Renal cortical epithelial cell (primary cell): ENCODE measurements at places on chromosomes 2 and 18. TPM values are rescaled to one million over a fixed set of nuclear protein-coding genes. Genes with fewer than 3 reads are reported as not detected.

The SERPINB12 gene
- not detected in 2 replicates for total RNA-seq

The THADA gene
- total RNA-seq, result 17.2 and 43.3 TPM in 2 replicates

The STPG4 gene
- total RNA-seq, result 0.20 and 0.52 TPM in 2 replicates

The C18orf54 gene
- 4.3 and 10.6 TPM in 2 replicates for total RNA-seq

The RFTN2 gene
- under 0.01 and 0.05 TPM in 2 replicates for total RNA-seq

The ATRAID gene
- total RNA-seq, result 101 and 131 TPM in 2 replicates

The CGREF1 gene
- 0.20 and 1.6 TPM in 2 replicates for total RNA-seq

DNA sequence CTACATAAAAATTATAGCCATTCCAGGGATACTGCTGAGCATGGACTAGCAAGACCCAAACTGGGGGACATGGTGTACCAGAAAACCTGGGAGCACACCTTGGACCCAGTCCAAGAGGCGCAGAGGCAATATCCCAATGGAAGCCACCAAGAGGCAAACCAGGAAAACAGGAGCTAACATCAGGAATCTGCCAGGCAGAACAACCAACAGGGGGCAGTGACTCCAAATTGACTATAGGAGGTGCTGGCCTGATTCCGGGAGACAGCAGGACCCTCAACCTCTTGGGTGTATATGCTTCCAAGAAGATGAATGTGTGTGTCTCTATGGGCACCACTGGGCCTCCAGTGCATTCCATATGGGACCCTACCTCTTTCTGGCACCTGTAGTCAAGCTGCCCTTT, 172.7 kb upstream of the ARL4C start:
- DNase-seq, result no peak

- DNase-seq, result no peak
Measured at GRCh38 chr2:23754970-23755369, 172.0 kb downstream of the ATAD2B start.

DNA sequence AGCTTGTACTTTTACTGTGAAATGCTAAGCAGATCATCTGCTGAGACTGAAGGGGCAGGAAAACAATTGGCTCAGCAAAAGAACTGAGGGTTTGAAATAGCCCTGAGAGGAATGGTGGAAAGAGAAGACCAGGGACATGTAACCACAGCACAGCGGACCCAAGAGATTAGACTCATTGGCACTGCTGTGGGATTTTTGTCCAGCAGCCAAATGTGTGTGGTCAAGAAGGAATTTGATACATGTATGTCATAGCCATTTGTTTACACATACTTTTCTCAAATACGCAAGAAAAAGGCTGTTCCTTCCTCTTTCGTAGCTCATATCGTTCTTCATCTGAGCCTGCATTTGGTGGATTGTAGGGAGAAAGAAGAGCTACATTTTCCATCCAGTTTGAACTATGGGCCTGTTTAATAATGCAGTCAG, 73.8 kb downstream of the TRABD2A start:
- DNase-seq, result peak; percentile 65

- DNase-seq, result no peak
Measured at GRCh38 chr18:59792353-59792752, 95.1 kb upstream of the CCBE1 start.

DNA sequence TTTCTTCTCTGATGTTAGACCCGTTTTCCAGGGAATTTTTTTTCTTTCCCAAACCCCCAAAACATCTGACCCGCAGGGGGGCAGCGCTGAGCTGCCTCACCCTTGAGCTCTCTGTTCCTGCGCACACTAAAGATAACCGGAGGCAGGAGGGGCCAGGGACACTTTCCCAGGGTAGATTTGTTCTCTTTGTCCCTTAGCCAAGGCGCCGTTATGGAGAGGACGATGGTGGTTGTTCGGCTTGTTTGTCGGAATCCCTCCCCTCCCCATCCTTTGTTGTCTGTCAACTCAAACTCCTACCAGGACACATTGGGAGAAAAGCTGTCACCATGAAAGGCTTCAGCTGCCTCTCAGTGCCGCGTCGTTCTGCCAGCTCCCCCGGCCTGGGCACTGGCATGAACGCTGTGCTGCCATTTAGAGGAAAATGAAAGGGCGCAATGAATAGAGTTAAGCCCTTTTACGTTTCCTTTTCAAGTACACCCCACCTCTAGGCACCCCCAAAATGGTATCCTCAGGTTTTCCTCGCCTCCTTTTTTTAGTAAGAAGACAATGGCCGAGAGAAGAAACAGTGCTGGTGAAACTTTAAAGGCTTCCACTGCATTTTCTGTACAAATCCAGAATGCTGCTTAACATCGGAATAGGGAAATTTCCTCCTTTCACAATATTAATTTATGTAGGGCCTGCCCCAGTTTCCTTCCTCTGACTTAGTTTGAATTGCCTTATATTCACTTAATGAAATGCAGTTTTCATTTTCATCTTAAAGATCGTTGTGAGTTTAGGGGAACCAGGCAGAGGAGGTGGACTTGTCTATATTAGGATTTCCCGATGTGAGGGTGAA, 62.1 kb downstream of the RND3 start:
- no peak for DNase-seq

GRCh38 chr18:57890266-57890665, 87.2 kb upstream of the ATP8B1 start:
- no peak for DNase-seq

GRCh38 chr18:66562279-66562678, 41.6 kb downstream of the CDH19 start:
- no peak for DNase-seq

GRCh38 chr18:8816816-8817215, 111.5 kb downstream of the MTCL1 start:
- DNase-seq, result no peak

DNA sequence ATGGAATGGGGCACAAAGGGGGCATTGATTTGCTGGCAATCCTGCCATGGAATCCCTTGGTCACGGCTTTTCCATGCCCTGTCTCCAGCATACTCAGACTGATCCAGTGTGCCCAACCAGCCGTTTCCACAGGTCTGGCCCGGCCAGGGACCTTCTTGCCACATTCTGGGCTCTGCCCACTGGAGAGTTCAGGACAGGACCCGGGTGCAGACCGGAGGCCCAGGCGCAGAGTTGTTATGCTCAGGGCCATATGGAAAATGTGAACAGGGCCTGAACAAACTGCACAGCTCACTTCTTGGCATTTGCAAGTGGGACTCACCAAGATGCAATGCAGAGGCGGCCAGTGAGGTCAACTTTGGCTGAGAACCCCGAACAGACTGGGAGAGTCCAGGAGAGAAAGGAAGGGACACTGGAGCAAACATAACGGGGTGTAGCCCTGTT, 15.6 kb upstream of the ASAP2 start:
- DNase-seq, result peak; percentile 78

GRCh38 chr2:152303951-152304350, 31.0 kb upstream of the FMNL2 start:
- DNase-seq, result no peak

DNA sequence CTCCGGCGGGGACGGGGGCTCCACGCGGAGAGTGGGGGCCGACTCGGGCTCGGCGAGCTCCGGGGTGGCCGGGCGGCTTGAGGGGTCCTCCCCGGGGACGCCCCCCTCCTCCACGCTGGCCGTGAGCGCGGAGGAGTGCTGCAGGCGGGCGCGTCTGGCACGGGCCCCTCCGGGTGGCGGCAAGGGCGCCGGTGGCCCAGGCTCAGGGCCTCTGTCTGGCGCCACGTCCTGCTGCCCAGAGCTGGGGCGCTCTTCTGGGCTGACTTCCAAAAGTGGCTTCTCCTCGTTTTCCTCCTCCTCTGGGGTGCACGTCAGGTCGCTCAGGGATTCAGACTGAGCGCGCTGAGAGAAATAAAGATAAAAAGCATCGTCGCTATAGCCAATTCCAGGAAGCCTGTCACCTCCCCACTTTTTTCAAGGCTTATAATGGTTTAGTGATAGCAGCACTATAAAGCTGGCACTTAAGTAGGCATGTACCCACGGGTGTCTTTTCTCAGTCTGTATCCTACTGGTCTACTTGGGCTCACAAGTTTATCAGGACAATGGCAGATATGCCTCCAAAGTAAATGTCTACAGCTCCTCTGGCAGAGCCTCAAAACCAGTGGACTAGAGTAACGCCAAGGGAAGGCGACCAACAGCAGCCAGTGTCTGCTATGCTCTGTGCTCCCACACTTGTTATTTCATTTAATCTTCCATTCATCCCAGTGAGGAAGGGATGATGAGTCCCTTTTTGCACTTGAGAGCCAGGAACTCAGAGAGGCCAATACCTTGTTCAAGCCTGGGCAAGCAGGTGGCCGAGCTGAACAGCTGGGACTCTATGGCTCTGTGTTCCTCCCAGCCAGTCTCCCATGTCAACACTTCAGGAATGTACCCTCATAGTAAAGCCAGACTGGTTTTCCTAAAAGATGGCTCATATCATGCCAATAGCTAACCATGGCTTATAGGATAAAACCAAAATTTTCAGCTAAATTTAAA, 92.6 kb upstream of the MGAT4A start:
- no peak for DNase-seq

DNA sequence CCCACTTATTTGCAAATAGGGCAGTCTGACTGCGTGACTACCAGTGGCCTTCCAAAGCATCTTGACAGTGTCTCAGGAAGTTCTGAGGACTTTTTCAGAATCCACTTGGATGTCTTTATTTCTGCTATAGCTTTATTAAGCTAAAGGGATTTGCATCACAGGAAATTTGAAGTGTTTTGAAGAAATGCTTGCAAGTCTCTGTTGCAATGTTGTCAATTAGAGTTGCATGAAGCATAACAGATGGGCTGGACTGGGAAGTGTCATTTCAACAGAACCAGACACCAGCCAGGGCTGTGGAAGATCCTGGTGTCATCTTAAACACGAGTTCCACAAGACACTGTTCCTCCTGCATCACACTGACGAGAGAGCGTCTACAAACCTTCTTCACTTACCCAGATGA, 224.5 kb downstream of the EN1 start:
- no peak for DNase-seq

GRCh38 chr2:232411901-232412629, 5.4 kb downstream of the ALPG start:
- DNase-seq, result no peak

GRCh38 chr2:44009136-44009735, 13.4 kb upstream of the LRPPRC start:
- no peak for DNase-seq

GRCh38 chr2:102112692-102113665, 29.6 kb upstream of the IL1R1 start:
- peak; percentile 55 for DNase-seq

DNA sequence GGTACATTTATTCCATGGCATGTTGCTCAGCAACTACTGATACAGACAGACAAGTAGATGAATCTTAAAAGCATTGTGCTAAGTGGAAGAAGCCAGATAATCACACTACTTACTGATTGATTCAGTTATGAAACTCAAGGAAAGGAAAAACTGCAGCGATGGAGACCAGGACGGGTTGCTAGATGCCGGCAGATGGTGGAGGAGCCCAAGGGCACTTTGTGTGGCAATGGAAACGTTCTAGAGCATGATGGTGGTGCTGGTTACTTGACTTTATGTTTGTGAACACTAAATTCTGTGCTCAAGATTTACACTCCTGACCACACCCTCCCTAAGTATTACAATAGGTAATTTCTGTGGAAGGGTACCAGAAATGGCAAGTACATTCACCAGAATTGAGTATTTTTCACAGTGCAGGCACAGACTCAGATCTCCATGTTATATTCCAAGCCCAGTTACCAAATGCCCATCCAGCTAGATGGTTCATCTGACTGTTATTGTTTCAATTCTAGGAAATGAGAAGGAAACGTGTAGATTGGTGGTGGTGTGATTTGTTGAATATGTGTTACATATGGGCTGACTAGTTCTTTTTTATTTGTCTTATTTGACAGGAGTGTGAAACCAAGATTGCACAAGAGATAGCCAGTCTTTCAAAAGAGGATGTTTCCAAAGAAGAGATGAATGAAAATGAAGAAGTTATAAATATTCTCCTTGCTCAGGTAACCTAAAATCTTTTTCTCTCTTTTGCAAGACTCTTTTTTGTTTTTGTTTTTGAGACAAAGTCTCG, 55.1 kb downstream of the RALBP1 start:
- no peak for DNase-seq

GRCh38 chr2:25226827-25227226, 58.4 kb upstream of the POMC start:
- DNase-seq, result no peak

DNA sequence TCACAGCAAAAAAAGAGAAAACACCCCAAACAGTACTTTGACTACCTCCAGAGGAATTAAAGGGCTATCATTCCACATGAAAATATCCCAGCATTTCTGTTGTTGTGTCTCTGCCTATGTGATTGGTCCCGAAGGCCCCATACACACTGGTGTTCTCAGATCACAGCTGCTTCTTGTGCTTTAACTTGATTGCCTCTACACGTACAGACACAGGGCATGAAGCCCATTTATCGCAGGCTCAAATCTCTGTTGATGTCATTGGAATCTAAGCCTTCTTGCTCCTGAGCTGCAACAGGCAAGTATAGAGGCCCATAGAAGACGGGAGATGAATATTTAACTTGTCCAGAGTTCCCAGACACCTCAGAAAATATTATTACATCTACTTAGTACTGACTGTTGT, 405.2 kb downstream of the NCKAP5 start:
- DNase-seq, result no peak

GRCh38 chr18:78821396-78821795, 158.2 kb upstream of the SALL3 start:
- no peak for DNase-seq
